Activated CD4-positive, alpha-beta T cell treated with anti-CD3 and anti-CD28 coated beads, Interleukin-2, amount 10 ng/mL, durations not matched to agents 24 days and 14 days (primary cell): ENCODE measurements at places on chromosomes 2 and 18. TPM values are rescaled to one million over a fixed set of nuclear protein-coding genes. Genes with fewer than 3 reads are reported as not detected.

- DNase-seq, result no peak
These were observed 132.8 kb downstream of the THADA start for GRCh38 chr2:43462866-43463641.

- no peak for DNase-seq
These were observed 13.2 kb downstream of the SNTG2 start for GRCh38 chr2:963876-964275.

DNA sequence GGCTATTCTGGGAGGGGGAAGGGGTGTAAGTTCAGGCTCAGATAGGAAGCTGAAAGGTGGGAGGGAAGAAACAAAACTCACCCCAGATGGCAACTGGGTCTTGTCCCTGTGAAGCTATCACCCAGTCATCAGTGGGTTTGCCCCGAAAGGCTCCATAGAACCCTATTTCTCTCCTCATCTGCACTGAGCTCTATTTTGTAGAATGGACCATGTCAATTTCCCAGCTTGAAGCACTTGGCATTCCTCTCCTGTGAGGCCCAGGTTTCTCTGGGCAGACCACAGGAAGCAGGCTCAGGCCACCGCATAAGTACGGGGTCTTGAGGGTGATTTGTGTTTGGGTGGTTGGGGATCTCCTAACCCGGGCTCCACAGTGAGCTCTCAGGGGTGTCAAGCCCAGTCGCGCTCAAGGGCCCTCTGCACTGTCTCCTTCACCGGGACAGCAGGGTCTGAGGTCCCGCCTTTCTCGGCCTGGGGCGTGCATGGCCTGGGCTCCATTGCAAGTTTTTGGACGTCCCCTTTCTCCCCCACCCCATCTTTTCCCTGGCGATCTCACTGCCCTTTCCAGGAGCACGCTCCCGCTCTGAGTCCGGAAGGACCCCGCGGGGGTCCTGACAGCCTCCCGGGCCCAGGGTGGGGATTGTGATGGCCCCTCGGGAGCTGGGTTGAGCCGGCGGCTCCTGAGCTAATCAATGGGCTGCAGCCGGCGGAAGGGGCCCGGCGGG is 27.3 kb upstream of the NOTO start:
- no peak for DNase-seq

DNA sequence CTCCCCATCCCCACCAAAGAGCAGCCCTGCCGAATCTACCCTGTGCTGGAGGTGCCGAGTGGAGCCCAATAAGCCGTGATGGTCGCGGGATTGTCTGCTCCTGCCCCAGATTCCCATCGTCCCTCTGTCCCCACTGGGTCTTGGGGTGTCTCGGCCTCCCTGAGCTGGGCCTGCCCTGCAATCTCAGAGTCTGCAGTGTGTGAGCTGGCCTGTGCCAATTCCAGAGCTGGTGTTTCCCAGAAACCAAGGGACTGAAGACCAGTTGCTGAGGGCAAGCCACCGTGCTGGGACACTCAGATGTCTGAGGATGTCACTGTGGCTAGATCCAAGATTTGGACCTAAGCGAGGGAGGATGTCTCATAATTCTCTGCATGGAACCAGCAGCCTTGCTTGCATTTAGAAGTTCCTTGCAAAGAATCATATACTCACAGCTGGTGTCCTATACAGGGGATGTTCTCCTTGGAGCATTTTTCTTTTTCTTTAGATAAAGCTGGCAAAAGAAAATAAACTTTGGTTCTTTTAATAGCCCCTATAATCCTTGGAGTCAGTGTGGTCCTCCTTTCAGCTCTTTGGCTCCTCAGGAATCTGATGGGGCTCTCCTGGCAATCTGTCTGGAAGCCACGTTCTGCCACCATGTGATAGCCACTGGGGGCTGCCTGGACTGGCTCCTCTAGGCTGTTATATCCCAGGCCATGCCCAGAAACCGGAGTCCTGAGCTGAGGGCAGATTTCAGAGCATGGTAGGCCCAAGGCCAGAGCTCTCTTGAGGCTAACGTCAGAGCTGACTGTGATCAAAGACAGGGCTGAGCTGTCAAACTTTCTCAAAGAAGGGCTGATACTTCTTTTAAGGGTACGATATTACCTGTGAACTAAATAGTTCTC is 140.1 kb upstream of the HAAO start:
- no peak for DNase-seq

Gene KCNS3
- total RNA-seq, result not detected in 2 replicates

Gene TMEM178A
- total RNA-seq, result 0.14 TPM in 1 of 2 replicates, not detected in the other
